ENCODE measurements at places on chromosomes 3 and 15.

DNA sequence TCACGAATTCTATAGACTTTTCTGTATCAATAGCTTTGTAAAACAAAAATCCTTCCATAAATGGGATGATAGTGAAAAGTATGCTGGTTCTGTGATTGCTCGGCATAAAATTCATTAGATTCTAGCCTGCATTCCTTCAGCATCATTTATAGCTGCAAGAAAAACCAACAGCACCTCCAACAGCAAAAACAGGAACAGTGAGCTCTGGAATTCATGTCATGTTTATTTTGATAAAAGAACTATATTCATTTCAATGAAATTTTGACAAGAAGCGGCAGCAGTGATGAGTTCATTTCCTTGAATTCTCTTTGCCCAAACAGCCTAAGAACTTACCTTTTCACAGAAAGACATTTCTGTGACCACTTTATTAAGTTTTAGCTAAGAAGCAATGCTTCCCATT, 515.2 kb upstream of the CCDC54 start:
- no peak for DNase-seq

- DNase-seq: no peak
These were observed 107.3 kb downstream of the RFTN1 start for GRCh38 chr3:16406166-16406565.

DNA sequence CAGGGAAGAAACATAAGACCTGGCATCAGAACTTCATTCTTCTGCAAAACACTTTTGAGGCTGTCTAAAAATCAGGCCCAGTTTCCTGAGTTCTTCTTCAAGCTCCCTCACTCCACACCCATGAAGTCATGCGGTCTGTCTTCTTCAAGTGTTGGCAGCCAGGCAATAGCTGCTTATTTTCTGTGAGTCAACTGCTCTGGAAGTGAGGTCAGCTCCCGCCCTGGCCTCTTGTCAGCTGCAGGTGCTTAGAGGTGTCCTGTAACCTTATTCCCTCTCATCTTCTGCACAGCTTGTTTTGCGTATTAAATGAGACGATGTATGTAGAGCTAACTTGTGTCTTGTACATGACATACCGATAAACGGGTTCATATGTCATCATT, 226.1 kb downstream of the ADAMTS17 start:
- DNase-seq: no peak

DNA sequence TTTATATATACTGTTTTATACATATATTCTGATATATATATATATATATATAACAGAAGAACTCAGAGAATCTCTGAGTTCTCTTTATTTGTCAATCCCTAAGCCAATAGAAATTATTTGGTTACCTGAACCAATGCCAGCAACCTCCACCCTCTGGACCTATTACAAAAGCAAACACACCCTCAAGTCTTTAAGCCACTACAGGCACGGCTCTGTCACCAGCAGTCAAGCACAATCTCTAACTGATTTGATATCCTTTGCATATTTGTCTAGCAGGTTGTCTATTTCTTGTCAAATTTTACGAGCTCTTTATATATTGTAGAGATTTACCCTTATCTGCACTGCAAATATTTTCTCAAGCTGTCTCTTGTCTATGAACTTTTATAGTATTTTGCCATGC, 66.6 kb upstream of the TOPAZ1 start:
- no peak for DNase-seq

DNA sequence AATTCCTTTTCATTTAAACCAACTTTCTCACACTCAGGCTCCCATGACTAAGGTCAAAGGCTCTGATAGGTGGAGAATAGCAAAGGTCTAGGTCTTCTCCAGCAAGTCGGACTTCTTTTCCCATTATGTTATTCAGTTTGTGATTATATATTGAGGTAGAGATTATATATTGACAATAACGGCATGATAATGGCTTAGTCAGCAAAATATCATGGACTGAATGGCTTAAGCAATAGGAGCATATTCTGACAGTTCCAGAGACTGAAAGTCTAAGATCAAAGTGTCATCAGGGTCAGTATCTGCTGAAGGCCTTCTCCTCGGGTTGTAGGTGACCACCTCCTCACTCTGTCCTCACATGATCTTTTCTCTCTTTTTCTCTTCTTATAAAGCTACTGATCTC, 1251.4 kb downstream of the ROBO1 start:
- DNase-seq: no peak

DNA sequence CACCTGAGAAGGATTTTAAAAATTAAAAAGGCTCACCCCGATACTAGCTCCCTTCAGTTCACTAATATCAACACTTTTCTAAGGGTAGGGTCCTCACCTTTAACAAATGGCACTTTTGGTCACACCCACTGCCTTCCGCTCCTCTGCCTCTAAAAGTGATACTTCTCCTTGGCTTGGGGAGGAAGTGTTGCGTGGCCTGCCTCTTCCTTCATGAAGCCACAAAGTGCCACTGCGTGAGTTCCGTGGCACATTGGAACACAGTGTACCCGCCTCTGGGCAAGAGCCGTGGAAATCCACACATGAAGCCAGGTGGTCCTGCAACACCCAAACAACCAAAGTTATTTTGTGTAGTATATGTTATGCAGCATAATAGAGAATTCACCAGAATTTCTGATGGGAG, 3.9 kb downstream of the B4GALT4 start:
- DNase-seq: no peak

DNA sequence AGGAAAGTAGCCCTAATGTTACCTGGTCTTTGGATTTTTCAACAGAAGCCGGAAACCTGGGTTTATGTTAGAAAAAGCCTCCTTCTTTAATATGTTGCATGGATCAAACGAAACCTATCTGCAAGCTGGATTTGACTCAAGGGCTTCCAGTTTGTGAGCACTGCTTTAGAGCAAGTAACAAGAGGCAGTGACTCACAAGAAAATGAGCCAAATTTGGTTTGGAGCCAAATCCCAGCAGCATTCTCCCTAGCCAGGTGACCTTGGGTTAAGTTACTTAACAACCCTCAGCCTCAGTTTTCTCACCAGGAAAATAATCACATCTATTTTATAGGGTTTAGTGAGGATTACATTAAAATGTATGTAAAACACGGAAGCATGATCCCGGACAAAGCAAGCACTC, 215.2 kb upstream of the PRICKLE2 start:
- DNase-seq: no peak

DNA sequence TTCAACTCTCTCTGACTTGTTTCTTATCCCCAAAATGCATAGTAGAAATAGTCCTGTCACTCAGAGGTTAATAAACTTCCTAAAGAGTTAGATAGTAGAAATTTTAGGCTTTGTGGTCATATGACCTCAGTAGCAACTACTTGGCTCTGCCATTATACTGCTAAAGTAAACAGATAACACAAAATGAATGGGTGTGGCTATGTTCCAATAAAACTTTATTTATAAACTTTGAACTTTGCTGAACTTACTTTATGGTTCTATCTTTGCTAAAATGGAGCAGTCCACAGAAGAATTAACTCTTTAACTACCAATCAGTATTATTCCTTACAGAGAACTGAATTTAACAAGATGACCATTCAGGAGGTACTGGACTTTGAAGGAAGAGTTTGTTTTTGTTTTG, 393.6 kb upstream of the CDIN1 start:
- DNase-seq: no peak

DNA sequence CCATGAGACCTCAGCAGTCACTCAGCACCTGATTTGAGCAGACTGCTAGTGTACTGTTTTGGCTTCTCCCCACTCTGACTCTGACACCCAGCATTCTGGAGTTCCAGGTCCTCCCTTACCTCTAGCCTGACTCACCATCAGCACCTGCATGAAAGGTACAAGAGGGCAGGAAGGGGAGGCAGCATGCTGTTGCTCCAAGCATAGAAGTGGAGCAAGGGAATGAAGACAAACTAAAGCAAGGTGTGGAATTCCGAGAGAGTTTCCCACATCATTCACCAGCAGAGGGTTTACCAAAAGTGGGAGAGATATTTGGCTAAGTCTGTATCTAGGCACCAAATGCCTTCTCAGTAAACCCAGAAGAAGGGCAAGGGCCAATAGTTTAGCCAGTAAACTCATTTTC, 21.3 kb downstream of the HEXA start:
- DNase-seq: no peak

DNA sequence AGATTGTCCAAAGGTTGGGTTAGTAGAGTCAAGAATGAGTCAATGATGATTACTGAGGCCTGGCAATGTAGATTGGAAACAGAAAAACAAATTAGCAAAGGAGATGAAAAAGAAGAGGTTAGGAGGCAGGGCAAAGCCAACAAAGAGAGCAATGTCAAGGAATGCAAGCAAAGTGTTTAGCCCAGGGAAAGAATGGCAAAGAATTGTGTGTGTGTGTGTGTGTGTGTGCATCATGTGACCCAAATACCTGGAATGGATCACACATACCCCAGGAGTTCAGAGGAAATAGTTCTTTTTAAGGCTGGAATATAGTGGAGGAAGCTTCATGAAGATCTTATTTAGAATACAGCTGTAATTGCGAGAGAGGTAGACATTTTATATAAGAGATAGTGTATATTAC, 831.7 kb upstream of the ARPP21 start:
- DNase-seq: no peak

DNA sequence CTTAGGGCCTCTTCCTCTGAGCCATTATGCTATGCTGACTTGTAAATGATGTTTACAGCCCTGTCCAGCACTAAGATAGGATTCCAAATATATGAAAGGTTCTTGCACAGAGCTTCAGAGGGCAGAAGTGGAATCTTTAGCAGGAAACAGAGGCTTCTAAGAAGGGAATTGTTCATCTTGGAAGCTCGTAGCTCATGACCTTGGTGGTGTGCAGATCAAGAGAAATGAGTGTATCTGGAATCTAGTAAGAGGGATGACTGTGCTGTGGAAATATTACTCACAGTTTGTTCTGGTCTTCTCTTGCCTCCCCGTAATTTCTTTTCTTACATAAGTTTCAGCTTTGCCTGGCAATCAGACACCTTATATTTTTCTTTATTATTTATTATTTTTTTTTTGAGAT, 175.8 kb downstream of the SPATA16 start:
- no peak for DNase-seq

DNA sequence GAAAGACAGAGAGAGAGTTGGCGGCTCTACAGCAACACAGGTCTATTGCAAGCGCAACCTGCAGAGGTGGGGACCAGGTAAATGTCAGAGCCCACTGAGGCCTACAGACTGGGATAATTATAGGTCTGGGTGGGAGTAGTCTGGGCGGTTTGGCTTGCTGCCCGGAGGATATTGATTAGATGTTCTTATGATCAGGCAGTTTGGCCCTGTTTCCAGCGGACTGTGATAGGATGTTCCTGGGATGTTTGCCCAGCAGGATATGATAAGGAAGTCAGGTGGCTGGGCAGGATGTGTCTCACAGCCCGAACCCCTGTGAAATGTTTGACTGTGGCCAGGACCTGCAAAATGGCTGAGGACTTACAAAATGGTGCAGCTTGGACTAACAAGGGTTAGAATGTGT, 364.9 kb downstream of the NAALADL2 start:
- no peak for DNase-seq

Measured in endothelial cell (in vitro differentiated cells).